ENCODE measurements at places on chromosomes 11 and 22. TPM values are rescaled to one million over a fixed set of nuclear protein-coding genes. Genes with fewer than 3 reads are reported as not detected.

ILK gene
- total RNA-seq = 229 TPM

NRIP3 gene
- total RNA-seq = 1.0 TPM

POU2AF3 gene
- total RNA-seq = not detected

CNTF gene
- total RNA-seq = 1.3 TPM

FGF4 gene
- not detected for total RNA-seq

CASP1 gene
- 7.1 TPM for total RNA-seq

SUSD2 gene
- total RNA-seq = 3.1 TPM

BRSK2 gene
- total RNA-seq = 0.16 TPM

PHETA2 gene
- 4.5 TPM for total RNA-seq

RAC2 gene
- 5.1 TPM for total RNA-seq

STK33 gene
- total RNA-seq = 24.8 TPM

BIK gene
- not detected for total RNA-seq

SLC17A6 gene
- not detected for total RNA-seq

ALDH3B1 gene
- total RNA-seq = 5.1 TPM

- DNase-seq = no peak
Measured at GRCh38 chr11:75350122-75350742, 1.2 kb downstream of the ARRB1 start.

DNA sequence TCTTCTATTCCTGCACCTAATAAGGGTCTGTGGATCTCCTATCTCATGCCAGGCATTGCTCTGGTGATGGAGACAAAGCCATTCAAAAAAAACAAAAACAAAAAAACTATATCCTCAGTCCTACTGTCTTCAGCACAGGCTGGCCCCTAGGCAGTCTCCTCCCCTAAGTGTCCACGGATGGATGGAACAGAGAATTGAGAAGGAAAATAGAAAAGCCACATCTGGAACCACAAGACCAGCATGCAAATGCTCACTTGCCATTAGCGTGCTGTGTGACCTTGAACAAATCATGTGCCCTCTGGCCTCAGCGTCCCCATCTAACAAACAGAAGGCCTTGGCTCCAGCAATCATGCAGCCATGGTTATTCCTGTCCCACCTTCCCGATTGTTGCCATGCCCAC, 32.7 kb upstream of the CD82 start:
- DNase-seq = no peak

GRCh38 chr11:74957937-74958629, 9.0 kb downstream of the SPCS2 start:
- DNase-seq = no peak

GRCh38 chr11:74546752-74547151, 45.6 kb upstream of the POLD3 start:
- DNase-seq = no peak

GRCh38 chr11:19849107-19849789, 136.6 kb downstream of the NAV2 start:
- no peak for DNase-seq

DNA sequence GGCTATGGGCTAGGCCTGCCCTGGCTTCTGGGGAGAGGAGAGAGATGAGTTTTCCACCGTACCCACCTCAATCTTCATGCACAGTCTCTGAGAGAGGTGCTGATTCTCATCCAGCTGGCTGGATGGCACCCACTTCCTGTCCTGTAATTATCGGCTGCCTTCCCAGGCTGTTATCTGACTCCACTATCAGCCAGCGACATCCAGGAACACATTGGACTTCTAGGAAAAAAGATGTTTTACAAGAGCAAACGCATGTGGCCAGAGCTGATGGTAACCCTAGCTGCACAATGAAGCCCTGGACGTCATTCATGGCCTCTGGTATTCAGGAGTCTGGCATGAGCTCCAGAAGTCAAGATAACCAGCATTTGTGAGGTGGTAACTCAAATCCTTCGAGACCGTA, 137.4 kb downstream of the EHF start:
- no peak for DNase-seq

GRCh38 chr11:45298718-45299117, 12.6 kb upstream of the SYT13 start:
- DNase-seq = no peak

- no peak for DNase-seq
Measured at GRCh38 chr22:26763633-26764361, 106.4 kb downstream of the MIAT start.

- DNase-seq = peak; percentile 50
Measured at GRCh38 chr11:64764040-64764611, 4.4 kb upstream of the PYGM start.

- DNase-seq = no peak
Measured at GRCh38 chr11:1827095-1827813, 7.5 kb upstream of the SYT8 start.

DNA sequence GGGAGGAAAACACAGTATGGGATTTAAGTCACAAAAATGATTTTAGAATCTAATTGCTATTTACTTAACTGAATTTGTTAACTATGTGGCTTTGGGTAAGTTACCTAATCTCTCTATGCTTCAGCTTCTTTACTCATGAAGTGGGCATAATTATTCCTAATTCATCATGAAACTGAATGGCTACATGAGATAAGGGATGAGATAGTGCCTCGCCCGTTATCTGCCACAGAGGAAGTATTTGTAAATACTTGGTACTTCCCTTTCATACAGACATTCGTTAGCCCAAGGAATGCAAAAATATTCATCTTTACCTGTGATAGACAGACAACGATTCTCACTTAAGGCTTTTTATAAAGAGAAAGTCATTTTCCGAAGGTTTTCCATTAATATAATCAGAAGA, 221.2 kb upstream of the BLID start:
- DNase-seq = no peak

DNA sequence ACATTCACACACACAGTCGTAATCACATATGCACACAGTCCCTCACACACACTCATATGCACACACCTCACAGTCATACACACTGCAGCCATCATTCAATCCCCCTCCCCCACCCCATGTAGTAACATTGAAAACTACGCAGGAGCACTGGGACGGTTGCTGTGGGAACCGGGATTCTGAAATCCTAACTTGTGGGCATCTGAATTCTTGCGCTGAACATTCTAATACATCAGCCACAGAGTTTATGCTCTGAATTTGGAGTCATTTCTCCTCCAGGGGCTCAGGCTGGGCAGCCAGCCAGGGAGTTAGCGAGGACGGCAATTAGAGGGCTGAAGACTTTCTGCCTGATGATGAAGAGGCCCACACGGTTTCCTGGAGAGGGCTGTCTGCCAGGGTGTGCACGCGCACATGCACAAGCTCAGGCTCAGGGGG, 32.7 kb downstream of the CD6 start:
- no peak for DNase-seq

GRCh38 chr11:85725510-85726258, 39.7 kb upstream of the CCDC89 start:
- no peak for DNase-seq

- no peak for DNase-seq
Measured at GRCh38 chr11:86816251-86816726, 15.9 kb downstream of the PRSS23 start.

DNA sequence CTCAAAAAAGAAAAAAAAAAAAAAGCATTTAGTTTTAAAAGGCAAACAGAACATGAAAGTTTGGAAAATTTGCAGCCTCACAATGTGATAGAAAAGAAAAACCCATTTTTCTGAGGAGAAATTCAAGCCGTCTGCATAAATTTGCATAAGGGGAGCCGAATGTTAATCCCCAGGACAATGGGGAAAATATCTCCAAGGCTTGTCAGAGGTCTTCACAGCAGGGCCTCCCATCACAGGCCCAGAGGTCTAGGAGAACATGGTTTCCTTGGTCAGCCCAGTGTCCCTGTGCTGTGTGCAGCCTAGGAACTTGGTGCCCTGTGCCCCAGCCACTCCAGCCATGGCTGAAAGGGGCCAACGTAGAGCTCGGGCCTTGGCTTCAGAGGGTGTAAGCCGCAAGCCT, 109.1 kb downstream of the TRIM44 start:
- DNase-seq = no peak

GRCh38 chr11:46492532-46492931, 101.0 kb upstream of the CHRM4 start:
- no peak for DNase-seq

- DNase-seq = no peak
Measured at GRCh38 chr11:125625225-125625629, 264 bp downstream of the CHEK1 start.

DNA sequence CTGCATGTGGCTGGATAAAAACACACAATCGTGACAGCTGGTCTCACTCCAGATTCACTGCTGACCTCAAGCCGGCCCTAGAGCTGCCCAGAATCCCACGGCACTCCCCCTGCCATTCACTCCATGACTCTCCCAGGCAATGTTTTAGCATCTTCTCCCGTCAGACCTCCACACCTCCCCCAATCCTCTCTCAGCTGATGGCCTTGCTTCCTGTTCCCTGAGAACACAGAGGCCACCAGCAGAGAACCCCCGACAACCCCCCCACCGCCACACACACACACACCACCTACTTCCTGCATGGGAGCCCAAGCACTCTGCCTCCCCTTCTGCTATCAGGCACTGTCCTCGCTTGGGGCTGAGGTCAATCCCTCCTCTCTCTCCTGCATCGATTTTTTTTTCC, 9.3 kb downstream of the TNKS1BP1 start:
- no peak for DNase-seq

- no peak for DNase-seq
Measured at GRCh38 chr11:13902523-13902922, 60.0 kb upstream of the SPON1 start.

- DNase-seq = no peak
Measured at GRCh38 chr11:115244758-115245157, 259.5 kb downstream of the CADM1 start.

- DNase-seq = no peak
Measured at GRCh38 chr22:28105413-28105812, 186.4 kb upstream of the PITPNB start.

DNA sequence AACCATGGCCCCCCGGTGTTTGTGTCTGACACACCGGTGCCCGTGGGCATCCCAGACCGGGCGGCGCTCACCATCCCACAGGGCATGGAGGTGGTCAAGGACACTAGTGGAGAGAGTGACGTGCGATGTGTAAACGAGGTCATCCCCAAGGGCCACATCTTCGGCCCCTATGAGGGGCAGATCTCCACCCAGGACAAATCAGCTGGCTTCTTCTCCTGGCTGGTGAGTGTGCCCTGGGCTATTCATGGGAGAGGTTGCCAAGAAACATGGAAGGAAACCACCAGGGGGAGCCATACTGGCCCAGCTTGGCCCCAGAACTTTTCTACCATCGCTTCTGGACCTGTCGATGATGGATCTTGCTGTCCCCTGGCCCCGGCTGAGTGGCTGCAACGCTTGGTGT, 36.5 kb downstream of the PRDM11 start:
- no peak for DNase-seq

DNA sequence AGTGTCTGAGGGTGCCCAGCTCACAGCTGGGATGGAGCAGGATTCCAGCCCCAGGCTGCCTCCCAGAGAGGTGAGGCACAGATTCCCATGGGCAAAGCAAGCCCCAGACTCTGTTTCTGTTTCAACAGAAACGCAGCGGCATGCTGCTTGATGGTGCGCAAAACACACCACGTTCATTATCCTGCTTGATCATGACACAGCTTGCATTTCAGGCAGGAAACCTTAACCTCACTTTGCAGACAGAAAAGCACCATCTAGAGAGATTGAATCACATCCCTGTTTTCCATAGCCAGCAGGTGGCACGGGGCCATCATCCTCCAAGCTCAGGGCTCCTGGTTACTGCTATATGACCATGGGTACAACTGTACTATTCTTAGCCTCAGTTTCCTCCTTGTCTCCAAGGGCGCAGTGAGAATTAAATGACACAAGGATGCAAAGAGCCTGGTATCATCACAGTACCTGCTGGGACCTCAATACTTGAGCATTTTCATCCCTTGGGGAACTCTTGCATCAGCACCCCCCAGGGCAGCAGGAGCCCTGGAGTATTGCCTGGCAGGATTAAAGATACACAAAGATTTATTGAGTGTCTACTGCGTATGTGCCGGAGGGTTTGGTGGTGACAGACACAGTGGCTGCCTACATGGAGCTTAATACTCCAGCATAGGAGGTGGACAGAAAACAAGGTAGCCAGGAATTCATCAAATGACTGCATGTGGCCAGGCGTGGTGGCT, 110.0 kb downstream of the TP53I11 start:
- DNase-seq = no peak

DNA sequence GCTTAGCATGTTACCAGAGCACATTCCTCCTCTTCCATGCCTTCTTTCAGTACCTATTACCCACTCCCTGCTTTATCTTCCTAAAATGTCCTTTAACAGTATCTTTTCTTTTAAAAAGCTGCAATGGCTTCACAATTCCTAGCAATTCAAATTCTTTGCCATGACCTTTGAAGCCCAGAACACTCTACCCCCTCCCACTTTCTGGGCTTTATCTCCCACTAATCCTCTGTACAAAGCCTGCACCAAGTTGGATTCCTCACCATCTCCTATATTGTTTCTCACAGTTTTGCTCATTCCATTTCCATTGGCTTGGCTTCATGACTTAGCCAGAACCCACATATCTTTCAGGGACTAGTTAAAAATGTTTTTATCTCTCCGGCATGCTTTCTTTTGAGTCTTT, 80.9 kb downstream of the FAM76B start:
- no peak for DNase-seq

GRCh38 chr22:21778705-21779363, 43.2 kb upstream of the YPEL1 start:
- DNase-seq = no peak

- no peak for DNase-seq
Measured at GRCh38 chr11:130161441-130162145, 2.0 kb downstream of the ST14 start.

- DNase-seq = no peak
Measured at GRCh38 chr22:19996694-19997384, 19.8 kb downstream of the ARVCF start.

- DNase-seq = no peak
Measured at GRCh38 chr22:24510637-24511625, 15.8 kb downstream of the UPB1 start.

DNA sequence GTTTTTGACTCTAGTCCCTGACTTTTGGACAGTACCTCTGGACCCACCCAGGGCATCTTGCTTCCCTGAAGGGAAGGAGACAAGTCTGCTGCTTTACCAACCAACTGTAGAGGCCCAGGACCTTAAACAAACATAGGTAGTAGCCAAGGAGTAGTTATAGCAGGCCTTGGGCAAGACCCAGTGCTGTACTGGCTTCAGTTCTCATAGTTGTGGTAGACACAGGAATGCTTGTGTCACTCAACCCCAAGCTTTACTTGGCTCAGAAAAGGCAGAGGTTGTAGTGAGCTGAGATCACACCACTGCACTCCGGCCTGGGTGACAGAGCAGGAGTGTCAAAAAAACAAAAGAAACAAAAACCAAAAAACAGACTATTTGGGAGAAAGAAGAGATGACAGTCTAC, 21.3 kb upstream of the OR52M1 start:
- DNase-seq = no peak

Data from cardiac septum (tissue), 1 donor.